HepG2 (cell line): ENCODE measurements at places on chromosomes 12 and 14. TPM values are rescaled to one million over a fixed set of nuclear protein-coding genes. Genes with fewer than 3 reads are reported as not detected.

Gene RNASE1
- total RNA-seq: not detected in 2 replicates

GRCh38 chr12:57614948-57615500 lies 3.8 kb downstream of the ARHGEF25 start:
- no peak overlapping the region for H3K27ac ChIP-seq
- H3K27me3 ChIP-seq: peaks cover 2% of the 10 kb centered on the region; the same call in 1 of the 2 replicates
- no peaks in the 10 kb centered on the region for H3K36me3 ChIP-seq
- no peak for DNase-seq
- peaks cover 44% of the 10 kb centered on the region for H3K4me1 ChIP-seq
- no peak overlapping the region for H3K4me3 ChIP-seq

DNA sequence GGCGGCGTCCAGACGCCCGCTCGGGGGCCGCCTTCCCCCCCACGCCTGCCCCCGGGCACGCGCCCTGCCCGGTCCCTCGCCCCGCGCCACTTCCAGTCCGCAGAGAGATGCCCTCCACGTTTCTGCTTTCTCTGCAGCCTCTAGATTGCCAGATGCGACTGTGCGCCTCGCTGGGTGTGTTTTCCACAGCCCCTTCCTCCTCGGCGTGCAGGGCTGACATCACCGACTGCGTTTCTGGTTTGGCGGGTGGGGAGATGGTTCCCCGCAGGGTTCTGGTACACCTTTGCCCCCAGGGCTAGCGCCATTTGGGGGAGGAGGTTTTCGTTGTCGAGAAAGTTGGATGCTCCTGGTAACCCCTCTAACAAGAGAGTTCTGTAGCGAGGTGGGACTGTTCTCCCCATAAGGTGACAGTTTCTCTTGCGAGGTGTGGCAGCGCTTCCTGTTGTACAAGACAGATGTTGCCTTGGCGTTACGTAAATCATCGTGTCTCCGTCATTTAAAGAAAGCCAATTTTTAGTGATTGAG lies 1.5 kb downstream of the CALM1 start:
- peaks cover 39% of the 10 kb centered on the region for H3K4me1 ChIP-seq
- H3K36me3 ChIP-seq: peaks cover 16% of the 10 kb centered on the region
- H3K27me3 ChIP-seq: no peaks in the 10 kb centered on the region
- no peak for DNase-seq
- H3K27ac ChIP-seq: peak overlapping the region; percentile 52
- H3K4me3 ChIP-seq: peak overlapping the region; percentile 71; the same call in 1 of the 2 replicates

Gene BCL7A
- 6.2 and 6.3 TPM in 2 replicates for total RNA-seq

- no peaks in the 10 kb centered on the region; the same call in 2 of the 3 replicates for H3K27me3 ChIP-seq
- no peak for DNase-seq
- H3K36me3 ChIP-seq: no peaks in the 10 kb centered on the region
These were observed 1.1 kb downstream of the ATXN3 start for GRCh38 chr14:92105073-92105892.

- H3K4me1 ChIP-seq: peaks cover 16% of the 10 kb centered on the region
- no peak for DNase-seq
- H3K27ac ChIP-seq: no peak overlapping the region
- peaks cover 2% of the 10 kb centered on the region; the same call in 1 of the 3 replicates for H3K36me3 ChIP-seq
- H3K27me3 ChIP-seq: no peaks in the 10 kb centered on the region
- no peak overlapping the region for H3K4me3 ChIP-seq
These were observed 89.2 kb upstream of the TMEM263 start for GRCh38 chr12:106866426-106867080.

Gene MAP1LC3B2
- total RNA-seq: 0.60 and 0.70 TPM in 2 replicates

DNA sequence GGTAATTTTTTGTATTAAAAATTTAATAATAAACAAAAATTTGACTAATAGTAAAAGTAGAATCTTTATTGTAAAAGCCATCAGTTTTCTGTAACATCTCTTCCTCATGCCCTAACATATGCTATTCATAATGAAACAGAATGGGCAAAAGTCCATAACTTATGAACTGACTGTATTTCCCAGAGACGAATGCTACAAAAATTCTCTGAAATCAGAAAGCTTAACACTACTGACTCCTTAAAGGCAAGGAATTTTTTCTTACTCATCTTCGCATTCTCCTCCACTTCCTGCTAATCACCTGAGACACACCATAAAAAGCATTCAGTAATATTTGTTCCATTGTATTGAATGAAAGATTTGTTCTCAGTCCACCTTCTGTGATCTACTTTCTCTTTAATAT lies 17.6 kb downstream of the MON2 start:
- H3K4me3 ChIP-seq: no peak overlapping the region
- H3K4me1 ChIP-seq: peaks cover 12% of the 10 kb centered on the region
- H3K27ac ChIP-seq: no peak overlapping the region
- H3K36me3 ChIP-seq: 0 out of 3 replicates have a peak, but pooled peaks cover 5% of the 10 kb centered on the region
- H3K27me3 ChIP-seq: no peaks in the 10 kb centered on the region
- DNase-seq: no peak

DNA sequence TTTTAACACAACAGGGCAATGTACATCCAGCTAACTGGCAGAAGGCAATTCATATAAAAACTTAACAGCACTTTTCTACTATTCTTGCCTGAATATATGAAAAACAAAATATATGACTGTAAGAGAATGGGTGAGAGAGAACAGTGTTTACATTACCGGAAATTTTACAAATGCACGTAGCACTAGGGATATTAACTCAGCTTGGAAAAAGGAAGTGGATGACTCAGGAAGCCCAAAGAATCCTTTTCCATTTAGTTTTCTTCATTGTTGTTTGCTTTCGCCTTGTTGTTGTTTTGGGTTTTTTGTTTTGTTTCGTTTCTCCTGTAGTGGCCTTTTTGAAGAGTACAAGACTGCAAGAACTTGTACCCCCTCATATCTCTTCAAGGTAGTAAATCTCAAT lies 295.5 kb downstream of the EGLN3 start:
- DNase-seq: no peak
- H3K27me3 ChIP-seq: no peaks in the 10 kb centered on the region

Gene ACVRL1
- not detected in 2 replicates for total RNA-seq

GRCh38 chr14:102827716-102828115 lies 50.5 kb downstream of the TRAF3 start:
- H3K27me3 ChIP-seq: no peaks in the 10 kb centered on the region
- H3K4me3 ChIP-seq: no peak overlapping the region
- peaks cover 20% of the 10 kb centered on the region for H3K4me1 ChIP-seq

Gene HEBP1
- total RNA-seq: 7.8 and 19.0 TPM in 2 replicates

Gene SNX6
- 169 and 318 TPM in 2 replicates for total RNA-seq

- H3K27me3 ChIP-seq: no peaks in the 10 kb centered on the region
- H3K36me3 ChIP-seq: peaks cover 9% of the 10 kb centered on the region
- DNase-seq: peak; percentile 67
These were observed 25.8 kb downstream of the SLC39A9 start for GRCh38 chr14:69424149-69424923.

DNA sequence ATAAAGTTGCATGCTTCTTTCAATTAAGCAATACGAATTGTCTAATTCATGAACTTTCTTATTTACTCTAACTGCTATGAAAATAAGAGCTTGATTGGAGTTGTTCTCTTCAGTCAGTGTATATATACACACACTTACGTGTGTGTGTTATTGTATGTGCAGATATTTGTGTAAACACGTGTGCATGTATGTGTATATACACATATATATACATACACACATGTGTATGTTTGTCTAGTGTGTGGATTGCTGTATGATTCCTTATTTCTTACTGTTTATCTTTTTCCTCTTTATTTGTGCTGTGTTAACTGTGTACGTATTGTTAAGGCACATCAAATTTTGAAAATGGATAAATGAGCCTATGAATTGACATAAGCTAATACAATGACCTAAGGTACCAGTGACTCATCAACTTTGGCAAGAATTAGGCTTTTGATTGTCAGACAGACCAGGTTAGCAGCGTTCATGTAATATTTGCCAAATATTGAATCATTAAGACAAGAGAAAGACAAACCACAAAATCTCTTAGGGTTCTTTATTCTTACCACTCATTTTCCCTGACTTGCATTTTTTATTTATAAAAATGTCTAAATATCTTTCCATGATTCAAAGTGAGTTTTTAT lies 423.9 kb downstream of the SOX5 start:
- H3K4me3 ChIP-seq: no peak overlapping the region
- no peaks in the 10 kb centered on the region for H3K36me3 ChIP-seq
- no peaks in the 10 kb centered on the region for H3K4me1 ChIP-seq
- H3K27ac ChIP-seq: no peak overlapping the region

GRCh38 chr12:125470838-125471783 lies 405.9 kb downstream of the AACS start:
- no peak overlapping the region for H3K27ac ChIP-seq
- H3K4me3 ChIP-seq: no peak overlapping the region
- H3K36me3 ChIP-seq: no peaks in the 10 kb centered on the region
- H3K4me1 ChIP-seq: no peaks in the 10 kb centered on the region

Gene WIF1
- total RNA-seq: not detected in 2 replicates

Gene USP44
- 0.07 and 0.11 TPM in 2 replicates for total RNA-seq
